ENCODE measurements at places on chromosomes 1 and 21.
A peak's percentile ranks its signal among the peaks of the same experiment; 100 is the strongest.

DNA sequence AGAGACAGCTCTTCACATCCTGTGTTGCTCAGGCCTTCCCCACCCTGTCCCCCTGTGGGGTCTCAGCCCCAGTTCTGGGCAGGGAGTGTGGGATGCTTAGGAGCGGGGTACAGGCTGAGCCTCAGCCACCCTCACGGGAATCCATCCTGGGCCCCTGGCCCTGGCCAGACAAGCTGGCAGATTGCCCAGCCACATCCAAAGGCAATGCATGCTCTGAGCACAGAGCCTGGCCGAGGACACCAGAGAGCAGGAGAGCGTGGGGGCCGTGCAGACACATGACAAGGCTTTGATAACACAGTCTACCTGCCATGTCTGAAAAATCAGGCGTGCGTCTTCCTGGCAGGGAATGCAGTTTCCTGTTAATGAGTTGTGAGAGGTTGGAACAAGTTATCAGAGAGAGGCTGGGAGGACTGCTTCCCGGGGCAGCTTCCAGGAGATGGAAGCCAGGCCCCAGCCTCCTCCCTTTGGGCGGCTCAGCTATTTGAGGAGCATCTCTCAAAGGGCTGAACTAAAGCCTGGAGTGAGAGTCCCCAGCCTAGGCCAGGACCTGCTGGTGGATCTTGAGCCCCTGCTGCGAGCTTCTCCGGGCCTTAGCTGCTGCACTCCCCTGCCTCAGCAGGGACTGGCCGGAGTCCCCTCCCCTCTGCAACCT, 72.2 kb upstream of the SELENON start:
- no peak for DNase-seq

DNA sequence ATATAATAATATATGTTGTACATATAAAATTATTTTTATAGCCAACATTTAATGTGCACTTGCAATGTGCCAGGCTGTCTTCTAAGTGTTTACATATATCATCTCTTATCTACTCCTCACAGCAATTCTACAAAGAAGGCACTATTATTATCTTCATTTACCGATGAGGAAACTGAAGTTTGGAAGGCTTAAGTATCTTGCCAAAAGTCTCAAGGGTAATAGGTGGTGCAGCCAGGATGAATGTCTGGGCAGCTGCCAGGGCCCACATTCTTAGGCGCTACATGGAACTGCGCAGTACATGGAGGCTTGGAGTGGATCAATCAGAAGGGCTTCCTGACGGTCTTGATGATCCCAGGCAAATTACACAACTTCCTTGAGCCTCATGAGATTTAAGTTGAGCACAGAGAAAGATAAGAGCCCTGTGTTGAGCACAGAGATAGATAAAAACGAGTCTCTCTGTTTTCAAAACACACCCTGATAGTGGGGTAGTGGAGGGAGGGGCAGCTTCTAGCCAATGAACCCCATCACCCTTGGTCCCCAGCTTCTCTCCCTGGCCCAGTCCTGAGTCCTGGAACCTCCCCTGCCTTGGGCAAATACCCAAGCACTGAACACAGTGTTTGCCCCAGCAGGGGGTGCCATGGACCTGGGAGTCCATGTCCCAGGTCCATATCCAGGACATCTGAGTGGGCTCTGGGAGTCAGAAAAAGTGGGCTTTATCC, 9.2 kb downstream of the POU3F1 start:
- no peak for DNase-seq

GRCh38 chr1:2233997-2234761, 6.1 kb downstream of the SKI start:
- peak; percentile 79 for DNase-seq

DNA sequence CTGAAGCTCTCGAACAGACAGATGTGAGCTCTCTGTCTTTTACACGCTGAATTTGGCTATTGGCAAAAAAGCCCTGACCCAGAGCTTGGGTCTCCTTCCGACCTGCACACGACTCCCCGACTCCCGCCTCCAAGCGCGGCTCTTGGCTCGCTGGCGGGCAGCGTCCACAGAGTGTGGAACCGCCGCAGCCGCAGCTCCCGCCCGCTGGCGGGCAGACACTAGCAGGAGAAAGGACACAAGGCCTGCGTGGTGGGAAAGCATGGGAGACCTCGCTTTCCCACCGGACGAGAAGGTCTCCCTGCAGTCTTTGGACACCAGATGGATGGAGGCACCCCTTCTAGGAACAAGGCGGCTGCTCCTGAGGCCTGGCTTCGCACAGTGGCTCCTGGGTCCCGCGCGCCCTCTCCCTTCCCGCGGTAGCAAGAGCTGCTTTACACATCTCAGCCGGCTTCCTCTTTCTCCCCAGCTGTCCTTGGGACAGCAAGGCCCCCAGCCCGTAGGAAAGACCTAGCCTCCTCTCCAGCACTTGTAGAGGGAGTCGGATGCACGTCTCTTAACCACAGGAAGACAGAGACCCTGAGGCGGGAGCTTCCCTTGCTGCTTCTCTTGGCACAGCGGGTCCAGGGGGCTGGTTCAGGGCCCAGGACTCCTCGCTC, 92.1 kb downstream of the PRKAB2 start:
- DNase-seq, result no peak

- DNase-seq, result no peak
Measured at GRCh38 chr1:232390590-232390989, 239.3 kb downstream of the SIPA1L2 start.

DNA sequence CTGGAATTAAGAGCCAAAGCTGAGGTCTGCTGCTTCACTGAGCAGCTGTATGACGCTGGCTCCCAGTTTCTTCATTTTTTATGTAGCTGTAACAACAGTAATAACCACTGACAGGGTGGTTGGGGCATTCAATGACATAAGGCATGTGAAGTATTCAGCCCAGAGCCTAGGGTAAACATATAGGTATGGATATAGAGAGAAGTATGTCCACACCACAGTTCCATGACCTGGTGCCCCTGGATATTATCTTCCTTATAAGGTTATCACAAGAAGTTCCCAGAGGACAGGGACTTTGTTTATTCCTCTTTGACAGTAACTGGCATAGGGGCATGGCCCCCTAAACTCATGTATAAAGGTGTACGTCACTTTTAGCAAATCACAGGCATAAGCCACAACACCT, 14.7 kb downstream of the RAB42 start:
- DNase-seq, result no peak

- no peak for DNase-seq
Measured at GRCh38 chr1:209650454-209650853, 1.8 kb downstream of the LAMB3 start.

- no peak for DNase-seq
Measured at GRCh38 chr1:150182247-150182646, 32.5 kb downstream of the PLEKHO1 start.

- DNase-seq, result no peak
Measured at GRCh38 chr1:27144049-27144748, 10.7 kb downstream of the SLC9A1 start.

- DNase-seq, result no peak
Measured at GRCh38 chr1:185895208-185895900, 161.2 kb downstream of the HMCN1 start.

DNA sequence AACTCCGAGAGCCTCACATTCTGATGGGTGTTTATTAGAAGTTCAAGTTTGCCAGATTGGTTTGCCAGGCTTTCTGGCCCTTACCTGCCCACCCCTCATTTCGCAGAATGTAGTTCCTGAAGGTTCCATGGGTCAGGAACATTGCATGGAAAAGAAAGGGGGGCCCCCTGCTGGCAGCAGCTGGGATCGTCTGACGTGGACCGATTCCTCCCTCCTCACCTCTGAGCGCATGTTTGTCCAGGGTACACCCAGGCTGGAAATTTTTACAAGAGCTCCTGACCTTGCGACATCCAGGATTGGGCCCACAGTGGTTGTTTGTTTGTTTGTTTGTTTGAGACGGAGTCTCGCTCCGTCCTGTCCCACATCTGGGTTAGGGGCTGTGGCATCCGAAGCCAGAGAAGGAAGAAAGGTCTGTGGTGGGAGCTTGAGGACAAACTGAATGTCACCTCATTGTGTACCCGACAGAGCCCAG, 126.0 kb upstream of the TMEM51 start:
- DNase-seq, result no peak

DNA sequence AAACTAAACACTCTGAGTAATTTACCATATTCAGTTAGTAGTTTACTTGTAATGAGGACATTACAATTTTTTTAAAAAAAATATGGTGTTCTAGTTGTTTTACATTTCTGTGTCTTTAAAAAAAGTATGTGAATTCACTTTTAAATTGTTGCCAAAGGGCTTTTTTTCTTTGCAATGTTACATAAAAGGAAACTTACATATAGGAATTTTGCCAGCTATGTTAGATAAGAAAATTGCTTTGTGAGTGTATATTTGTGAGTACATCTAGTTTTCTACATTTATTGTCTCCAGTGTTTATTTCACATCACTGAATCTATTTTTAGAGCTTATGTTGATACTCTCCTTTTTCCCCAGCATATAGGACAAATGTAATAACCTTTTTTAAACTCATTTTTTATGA, 206.8 kb downstream of the GPR52 start:
- no peak for DNase-seq

DNA sequence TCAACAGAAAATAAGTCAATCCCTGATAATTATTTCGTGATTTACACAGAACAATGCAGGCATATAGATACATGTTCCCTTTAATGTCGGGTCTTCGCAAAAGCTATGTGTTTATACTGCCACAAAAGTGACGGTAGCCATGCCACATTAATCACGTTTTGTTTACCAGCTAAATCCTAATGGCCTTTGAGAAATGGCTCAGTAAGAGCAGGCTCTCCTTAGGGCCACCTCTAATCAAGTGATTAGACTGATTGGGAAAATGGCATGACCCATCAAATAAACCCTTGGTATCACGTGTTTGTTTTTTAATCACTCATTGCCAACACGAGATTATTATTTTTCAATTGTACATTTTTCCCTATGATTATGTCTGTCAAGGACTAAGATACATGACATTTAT, 102.0 kb upstream of the USP25 start:
- DNase-seq, result no peak

DNA sequence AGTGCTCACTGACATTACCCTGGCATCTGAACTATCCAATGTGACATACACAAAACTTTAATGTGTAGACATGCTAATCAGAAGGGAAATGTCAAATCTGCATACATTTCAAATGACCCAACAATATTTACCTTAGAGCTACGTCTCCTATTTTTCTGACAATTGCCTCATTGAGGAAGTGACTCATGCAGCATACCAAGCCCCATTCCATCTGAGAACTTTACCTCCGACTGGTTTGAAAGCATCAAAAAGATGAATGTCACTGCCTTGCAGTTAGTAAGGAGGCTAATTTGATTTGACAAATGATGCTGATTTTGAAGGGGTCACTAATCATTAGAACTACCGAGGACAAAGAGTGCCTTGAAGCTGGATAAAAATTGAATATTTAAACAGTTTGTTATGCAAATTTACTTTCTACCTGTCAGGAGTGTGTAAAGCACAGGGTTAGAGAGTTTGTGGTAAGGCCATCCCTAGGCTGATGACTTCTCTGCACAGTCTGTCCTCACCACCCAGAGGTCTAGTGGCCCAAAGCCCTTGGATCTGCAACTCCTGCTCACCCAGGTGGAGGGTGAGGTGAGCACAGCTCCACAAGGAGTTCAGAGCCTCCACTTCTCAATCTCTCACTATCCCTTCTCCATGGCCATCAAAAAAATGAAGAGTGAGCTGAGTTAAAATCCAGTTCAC, 500.3 kb upstream of the C1orf87 start:
- no peak for DNase-seq

DNA sequence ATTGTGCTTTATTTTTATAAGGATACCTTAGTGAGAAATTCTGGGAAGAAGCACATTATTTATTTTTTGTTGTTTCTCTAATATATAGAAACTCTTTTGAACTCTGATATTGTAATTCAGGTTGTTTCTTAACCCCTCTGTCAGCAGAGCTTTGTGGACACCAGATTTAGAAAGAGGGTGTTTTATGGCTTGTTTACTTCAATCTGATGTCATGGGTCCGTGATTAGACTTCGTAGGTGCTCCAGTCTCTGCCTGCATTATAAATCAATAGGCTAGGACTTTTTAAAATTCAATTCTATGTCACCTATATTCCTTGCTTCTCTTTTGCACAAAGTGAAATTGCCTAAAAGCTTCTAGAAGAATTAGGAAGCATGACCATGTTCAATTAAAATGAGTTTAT, 47.3 kb upstream of the CCDC190 start:
- no peak for DNase-seq

DNA sequence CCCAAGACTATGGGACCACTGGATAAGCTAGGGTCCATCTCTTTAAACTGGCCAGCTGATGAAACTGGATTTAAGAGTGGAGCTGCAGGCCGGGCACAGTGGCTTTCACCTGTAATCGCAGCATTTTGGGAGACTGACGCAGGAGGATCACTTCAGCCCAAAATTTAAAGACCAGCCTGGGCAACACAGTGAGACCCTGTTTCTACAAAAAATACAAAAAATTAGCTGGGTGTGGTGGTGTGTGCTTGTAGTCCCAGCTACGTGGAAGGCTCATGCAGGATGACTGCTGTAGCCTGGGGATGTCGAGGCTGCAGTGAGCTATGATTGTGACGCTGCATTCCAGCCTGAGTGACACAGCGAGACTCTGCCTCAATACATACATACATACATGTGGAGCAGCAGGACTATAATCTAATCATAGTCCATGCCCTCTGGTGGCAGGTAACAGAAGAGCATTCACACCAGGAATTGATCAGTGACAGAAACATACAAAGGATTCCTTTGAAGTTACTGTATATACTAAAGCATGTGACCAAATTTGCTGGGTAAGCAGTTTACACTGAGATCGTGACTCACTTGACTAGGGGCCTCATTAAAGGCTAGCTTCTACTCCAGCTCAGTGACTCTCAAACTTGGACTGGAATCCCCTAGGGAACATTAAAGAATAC, 101.5 kb upstream of the SLFNL1 start:
- no peak for DNase-seq

- DNase-seq, result peak; percentile 67
Measured at GRCh38 chr1:204446413-204447111, 34.9 kb upstream of the PPP1R15B start.

GRCh38 chr1:29824025-29824424, 587.7 kb downstream of the PTPRU start:
- no peak for DNase-seq

- no peak for DNase-seq
Measured at GRCh38 chr1:109697066-109697465, 9.4 kb downstream of the GSTM1 start.

DNA sequence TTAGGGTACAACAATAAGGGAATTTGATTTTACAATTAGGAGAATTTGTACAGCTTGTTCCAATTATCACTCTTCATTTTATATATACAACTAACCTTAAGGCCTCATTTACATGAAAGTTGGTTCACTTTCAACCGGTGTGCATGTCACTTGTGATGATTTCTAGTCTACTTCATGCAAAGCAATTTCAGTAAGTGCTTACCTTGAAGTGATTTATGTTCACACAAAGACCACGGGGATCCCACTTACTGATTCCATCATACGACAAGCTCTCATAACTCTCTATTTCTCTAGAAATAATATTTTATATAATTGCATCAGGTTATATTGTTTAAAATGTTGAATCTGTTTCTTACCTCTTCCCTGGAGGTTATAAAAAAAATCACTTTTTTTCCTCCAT, 100.3 kb upstream of the CHODL start:
- DNase-seq, result no peak

GRCh38 chr1:227604446-227604845, 41.1 kb downstream of the ZNF678 start:
- DNase-seq, result no peak

Measured in effector memory CD4-positive, alpha-beta T cell (primary cell).